Activated CD8-positive, alpha-beta memory T cell treated with anti-CD3 and anti-CD28 coated beads for 1 hour (primary cell): ENCODE measurements at places on chromosomes 1 and 21.

DNA sequence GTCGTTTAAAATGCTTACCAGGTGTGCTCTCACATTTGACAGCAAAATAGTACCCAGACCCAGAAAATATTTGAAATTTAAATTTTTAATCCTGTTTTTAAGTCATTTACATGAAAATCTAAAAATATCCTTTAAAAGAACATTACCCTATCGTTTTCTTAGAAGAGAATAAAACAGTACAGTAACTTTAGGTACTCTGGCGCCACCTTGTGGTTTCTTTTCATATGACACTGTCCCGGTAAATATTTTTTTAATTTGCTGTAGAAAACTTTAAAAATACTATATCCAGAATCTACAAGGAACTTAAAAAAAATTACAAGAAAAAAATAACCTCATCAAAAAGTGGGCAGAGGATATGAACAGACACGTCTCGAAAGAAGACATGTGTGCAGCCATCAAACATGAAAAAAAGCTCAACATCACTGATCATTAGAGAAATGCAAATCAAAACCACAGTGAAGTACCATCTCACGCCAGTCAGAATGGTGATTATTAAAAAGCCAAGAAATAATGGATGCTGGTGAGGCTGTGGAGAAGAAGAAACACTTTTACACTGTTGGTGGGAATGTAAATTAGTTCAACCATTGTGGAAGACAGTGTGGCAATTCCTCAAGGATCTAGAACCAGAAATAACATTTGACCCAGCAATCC, 129.2 kb downstream of the RGS21 start:
- DNase-seq = peak; percentile 29

GRCh38 chr1:106960412-106960811, 96.1 kb upstream of the PRMT6 start:
- DNase-seq = no peak

GRCh38 chr21:14306126-14306907, 76.6 kb downstream of the HSPA13 start:
- no peak for DNase-seq

DNA sequence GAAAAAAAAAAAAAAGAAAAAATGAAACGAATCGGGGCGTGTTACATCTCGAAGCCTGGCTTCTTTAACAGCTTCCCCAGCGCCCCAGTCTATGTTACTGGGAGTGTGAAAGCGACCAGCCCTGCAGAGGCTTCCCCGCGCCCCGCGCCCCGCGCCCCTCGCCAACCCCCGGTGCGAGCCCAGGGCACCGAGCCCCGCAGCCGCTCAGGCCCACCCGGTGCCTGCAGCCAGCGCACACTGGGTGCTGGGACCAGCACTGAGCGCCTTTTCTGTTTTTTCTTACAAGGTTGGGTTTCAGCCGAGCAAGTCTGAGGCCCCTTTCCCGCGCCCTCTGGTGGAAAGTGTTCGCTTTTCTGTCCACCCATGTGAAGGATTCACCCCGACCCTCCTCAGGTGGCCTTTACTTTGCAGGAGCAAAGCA, 42.1 kb upstream of the ZNF496 start:
- DNase-seq = peak; percentile 42

DNA sequence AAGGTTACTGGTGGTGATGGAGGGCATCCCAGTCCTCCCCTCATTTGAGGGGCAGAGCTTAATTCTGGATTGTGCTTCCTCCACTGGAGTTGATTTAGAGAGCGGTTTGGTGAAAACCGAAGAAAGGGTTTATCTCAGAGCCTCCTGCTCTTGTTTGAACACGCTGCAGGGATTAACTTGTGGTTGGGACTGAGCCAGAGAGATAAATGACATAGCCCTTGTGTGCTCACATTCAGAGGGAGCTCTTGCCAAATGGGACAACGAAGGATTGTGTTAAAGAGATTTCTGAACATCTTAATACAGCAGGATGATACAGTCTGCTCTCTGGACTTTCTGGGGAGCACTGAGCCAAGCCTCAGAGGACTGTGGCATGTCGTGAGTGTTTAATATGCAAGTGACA, 308.2 kb downstream of the DISC1 start:
- no peak for DNase-seq
